ENCODE measurements at places on chromosomes 1 and 21.
A peak's percentile ranks its signal among the peaks of the same experiment; 100 is the strongest.

- no peak for DNase-seq
These were observed 35.4 kb upstream of the BCL10 start for GRCh38 chr1:85311818-85312217.

DNA sequence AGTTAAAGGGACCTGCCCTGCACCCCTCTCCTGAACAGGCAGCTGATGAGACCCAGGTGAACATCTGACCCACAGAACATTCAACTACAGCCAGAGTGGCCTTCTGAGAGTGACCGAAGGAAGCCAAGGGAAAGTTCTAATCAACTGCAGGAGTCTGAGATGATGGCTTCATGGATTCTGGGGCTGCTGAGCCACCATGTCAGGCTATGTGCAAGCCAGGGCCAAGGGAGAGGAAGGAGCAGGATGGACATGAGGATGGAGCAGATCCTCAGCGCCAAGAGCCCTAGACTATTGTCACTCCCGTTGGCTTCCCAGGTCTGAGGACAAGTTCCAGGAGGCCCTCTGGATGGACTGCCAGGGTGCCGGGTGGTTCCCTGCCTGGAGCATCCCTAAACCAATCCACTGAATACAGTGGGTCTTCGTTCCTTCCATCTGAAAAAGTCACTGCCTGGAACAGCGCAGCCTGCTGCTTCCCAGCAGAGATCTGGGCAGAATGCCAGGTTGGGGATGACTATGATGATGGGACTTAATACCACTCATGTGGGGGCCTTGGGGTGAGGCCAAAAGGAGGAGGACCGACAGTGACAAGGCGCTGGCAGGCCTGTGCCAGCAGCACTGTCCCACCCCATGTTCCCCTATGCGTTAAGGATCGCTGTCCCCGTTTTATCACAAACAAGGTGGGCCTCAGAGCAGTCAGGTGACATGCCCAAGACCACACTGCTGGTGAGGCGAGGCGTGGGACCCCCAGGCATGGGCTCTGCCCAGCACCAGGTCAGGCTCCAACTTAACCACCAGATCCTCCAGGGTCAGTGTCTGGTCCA is 19.8 kb downstream of the SPOCD1 start:
- DNase-seq, result no peak

DNA sequence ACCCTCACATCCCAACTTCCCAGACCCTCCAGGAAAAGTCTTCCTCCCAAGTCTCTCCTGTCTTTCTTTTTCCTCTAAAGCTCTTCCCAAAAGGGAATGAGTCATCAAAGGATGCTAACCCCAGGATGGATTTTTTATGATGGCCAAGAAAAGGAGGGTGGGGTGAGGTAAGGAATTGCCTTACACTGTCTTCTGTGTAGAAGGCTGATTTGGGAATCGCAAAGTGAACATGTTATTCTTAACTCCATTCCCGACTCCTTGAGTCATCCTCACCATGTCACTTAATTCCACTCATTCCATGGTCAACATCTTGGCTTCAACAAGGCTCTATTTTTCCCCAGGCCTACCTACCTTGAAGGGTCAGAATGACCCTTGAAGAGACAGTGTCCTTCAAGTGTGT is 44.0 kb downstream of the TBX15 start:
- no peak for DNase-seq

GRCh38 chr21:38467911-38468310 is 30.4 kb downstream of the ERG start:
- no peak for DNase-seq

DNA sequence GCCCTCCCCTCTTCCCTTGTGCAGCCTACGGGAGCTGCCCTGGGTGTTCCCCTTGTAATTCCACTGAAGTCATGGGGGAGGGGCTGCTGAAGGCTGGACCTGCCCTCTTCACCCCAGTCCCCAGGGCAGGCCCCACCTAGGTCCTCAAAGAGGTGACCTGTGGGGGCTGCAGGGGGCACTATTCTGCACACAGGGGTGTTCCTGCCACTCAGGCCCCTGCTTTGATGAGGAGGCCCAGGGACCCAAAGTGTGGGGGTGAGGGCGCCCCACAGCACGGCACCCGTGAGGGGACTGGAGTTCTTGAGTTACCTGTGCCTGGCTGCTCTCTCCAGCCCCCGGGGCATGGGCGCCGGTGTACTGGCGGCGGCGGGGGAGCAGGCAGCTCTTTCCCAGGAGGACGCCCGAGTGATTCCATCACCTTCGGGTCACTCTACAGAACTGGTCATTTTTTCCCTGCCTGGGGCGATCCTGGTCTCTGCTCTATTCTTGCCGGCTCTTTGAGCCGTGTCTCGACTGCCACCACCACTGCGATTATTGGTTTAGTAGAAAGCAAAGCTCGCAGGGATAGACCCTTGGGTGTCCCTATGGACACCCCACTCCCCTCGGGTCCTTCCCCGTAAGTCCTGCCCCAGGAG is 6.9 kb upstream of the PRDM16 start:
- no peak for DNase-seq

DNA sequence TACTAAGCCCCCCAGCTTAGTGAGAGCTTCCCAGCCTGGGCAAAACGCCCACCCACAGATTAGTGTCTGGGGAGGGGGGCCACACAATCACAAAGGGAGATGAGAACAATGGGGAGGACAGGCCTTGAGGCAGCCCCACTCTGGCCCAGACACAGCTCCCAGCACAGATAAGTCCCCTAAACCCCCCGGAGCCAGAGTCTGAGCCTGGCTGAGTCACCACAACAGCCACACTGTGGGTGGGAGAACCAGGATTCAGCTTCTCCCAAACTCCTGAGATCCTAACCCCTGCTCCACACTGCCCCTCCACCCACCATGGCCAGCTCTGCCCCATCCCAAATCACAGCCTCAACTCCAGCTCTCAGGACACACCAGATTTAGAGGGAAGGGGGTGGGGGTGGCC is 4.2 kb downstream of the NECTIN4 start:
- DNase-seq, result no peak

DNA sequence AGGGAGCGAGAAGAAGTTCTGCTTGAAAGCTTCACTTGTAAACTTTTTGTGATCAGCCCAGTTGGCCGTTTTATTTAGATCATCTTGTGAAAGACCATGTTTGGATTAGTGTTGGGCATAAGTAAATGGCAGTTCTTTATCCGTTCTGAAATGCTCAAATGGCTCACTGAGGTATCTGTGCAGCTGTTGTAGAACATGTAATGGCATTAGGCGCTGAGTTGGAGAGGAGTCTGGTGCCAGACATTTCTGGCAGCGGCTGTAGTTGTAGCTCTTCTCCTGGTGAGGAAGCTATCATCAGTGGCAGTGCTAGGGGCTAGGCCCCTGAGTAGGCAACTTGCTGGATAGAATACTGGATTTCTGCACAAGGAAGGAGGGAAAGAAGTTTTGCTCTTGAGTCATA is 321.6 kb downstream of the LMO4 start:
- DNase-seq, result no peak

DNA sequence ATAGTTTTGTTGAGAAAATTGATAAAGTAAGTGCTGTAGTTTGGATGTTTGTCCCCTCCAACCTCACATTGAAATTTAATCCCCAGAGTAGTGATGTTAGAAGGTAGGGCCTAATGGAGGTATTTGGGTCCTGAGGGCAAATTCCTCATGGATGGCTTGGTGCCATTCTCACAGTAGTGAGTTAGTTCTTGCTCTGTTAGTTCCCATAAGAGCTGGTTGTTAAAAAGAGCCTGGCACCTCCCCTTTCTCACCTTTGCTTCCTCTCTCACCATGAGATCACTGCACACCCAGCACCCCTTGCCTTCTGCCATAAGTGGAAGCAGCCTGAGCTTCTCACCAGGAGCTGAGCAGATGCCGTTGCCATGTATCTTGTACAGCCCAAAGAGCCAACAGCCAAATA is 354.8 kb upstream of the NFIA start:
- DNase-seq, result no peak

GRCh38 chr1:199684686-199685273 is 342.7 kb upstream of the NR5A2 start:
- DNase-seq, result no peak

DNA sequence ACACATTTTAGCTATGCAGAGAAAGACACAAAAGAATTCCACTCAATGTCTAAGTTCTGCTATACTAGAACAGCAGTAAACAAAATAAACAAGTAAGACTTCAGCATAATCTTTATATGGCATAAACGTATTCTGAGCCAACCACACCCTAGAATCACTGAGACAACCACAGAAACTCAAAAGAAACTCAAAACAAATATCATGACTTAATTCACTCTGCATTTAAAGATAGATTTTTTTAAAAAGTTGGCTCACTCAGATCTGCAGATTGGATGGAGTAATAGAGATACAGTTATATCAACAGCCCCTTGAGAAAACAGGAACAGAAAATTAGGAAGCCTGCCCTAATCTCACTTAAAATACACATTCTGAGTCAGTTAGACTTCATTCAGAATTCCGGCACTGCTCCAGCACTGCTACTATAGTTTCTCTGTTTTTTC is 95.0 kb downstream of the COL24A1 start:
- no peak for DNase-seq

- no peak for DNase-seq
These were observed 59.8 kb downstream of the ITPKB start for GRCh38 chr1:226679262-226679661.

GRCh38 chr1:53327182-53327913 is 522 bp downstream of the LRP8 start:
- DNase-seq, result peak; percentile 30

- no peak for DNase-seq
These were observed 37.4 kb downstream of the AGPAT3 start for GRCh38 chr21:43902441-43902840.

- no peak for DNase-seq
These were observed 10.1 kb downstream of the EPHA2 start for GRCh38 chr1:16145662-16146278.

DNA sequence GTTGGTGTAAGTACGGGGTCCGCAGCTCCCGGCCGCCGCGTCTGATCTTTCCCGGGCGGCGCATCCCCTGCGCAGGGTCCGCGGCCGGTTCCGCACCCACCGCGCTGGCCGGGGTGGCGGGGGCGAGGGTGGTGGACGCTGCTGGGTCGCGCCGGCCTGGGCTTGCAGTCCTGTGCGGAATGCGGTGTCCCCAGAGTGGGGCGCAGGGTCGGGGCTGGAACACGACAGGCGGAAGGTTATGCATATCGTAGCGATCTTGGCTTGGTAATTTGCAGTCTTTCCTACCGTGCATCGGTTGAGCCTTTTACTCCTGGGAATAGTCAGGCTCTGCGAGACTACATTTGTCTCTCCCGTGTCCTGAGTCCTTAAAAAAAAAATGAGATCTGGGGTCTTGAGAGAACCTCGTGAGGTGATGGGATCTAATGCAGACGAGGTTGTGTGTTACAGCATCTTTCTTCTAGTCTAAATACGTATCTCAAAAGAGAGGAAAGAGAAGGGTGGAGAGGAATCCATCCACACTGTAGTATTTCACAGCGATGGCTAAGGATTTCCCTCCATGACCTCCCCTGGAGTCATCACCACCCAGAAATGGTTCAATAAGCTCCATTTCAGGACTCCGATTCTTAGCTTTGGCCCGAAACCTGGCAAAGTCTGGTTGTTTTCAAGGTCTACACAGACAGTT is 572 bp downstream of the ATP1B1 start:
- DNase-seq, result no peak

GRCh38 chr1:221100611-221101010 is 221.4 kb downstream of the HLX start:
- DNase-seq, result no peak

DNA sequence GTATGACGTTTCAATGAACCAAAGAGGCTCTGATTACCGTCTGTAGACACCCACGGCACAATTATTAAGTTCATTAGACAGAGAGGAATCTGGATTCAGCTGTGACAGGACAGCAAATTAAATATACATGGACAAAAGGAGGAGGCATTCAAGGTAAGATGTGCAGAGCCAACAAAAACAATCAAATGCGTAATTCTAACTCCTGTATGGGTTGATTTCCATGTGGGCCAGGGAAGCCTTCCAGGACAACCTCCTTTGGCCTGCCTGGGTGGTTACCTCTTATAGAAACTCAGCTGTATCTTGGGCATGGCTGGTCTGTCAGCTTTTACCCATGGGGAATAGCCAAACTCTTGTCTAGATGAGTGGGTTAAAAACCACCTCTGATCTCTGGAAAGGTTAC is 43.8 kb downstream of the CCN1 start:
- DNase-seq, result no peak

- DNase-seq, result no peak
These were observed 13.9 kb upstream of the OR2G2 start for GRCh38 chr1:247574236-247574635.

DNA sequence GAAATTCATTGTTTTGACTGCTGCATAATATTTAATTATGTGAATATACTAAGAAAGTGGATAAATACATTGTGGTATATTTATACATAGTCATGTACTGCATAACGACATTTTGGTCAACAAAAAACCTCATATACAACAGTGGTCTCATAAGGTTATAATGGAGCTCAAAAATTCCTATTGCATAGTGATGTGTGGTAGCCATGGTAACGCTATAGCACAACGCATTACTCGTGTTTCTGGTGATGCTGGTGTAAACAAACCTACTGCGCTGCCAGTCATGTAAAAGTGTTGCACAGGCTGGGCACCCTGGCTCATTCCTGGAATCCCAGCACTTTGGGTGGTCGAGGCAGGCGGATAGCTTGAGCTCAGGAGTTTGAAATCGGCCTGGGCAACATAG is 52.6 kb upstream of the NHLH2 start:
- DNase-seq, result no peak

- DNase-seq, result peak; percentile 37
These were observed 132.9 kb upstream of the DPYD start for GRCh38 chr1:98053471-98054366.

- peak; percentile 22 for DNase-seq
These were observed 25.1 kb upstream of the TMEM222 start for GRCh38 chr1:27296773-27297291.

GRCh38 chr21:26087223-26087918 is 83.2 kb downstream of the APP start:
- DNase-seq, result no peak

DNA sequence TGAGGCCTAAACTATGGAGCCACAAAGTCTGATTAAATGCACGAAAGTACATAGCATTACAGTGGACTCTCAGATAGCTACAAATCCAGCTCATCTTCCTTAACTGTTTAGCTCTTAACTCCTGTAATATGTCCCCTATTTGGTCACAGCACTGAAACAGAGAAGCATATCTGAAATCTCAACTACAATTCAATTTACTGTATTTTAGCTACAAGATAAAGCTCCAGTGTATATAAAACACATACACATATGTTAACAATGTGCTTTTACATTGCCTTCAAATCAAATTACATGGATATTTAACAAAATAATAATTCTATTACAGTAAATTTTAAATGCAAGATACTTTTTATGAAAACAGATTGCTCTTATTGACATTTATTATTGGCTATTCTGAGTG is 849.3 kb upstream of the PRMT6 start:
- no peak for DNase-seq

Data from stimulated activated CD8-positive, alpha-beta memory T cell treated with anti-CD3 and anti-CD28 coated beads, Interleukin-15, amount 100 ng/mL, for 48 hours (primary cell).